ENCODE measurements at places on chromosomes 4 and X. TPM values are rescaled to one million over a fixed set of nuclear protein-coding genes. Genes with fewer than 3 reads are reported as not detected.

DNA sequence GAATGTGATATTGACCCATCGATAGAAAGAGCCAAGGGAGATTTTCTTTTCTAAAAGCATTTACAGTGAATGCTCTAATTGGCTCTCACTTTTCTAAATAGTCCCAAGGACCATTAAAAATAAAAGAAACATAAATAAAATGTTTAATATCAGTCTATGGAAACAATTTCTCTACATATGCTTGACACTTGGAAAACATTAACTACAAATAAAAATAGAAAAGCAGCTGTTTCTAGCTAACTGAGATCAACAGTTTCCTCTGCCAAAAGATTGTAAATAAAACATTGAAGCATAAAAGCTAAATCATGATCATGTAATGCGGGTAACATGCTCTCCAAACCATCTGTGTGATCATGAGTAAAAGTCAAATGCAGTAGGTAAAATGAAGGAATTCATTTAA lies 49.7 kb downstream of the CORIN start:
- DNase-seq, result no peak

- DNase-seq, result no peak
Observed at GRCh38 chr4:10753336-10753735, 68.8 kb upstream of the CLNK start.

LARP7 gene
- total RNA-seq, result 27.8 TPM

SUPT20HL1 gene
- under 0.01 TPM for total RNA-seq

SLITRK2 gene
- not detected for total RNA-seq

DNA sequence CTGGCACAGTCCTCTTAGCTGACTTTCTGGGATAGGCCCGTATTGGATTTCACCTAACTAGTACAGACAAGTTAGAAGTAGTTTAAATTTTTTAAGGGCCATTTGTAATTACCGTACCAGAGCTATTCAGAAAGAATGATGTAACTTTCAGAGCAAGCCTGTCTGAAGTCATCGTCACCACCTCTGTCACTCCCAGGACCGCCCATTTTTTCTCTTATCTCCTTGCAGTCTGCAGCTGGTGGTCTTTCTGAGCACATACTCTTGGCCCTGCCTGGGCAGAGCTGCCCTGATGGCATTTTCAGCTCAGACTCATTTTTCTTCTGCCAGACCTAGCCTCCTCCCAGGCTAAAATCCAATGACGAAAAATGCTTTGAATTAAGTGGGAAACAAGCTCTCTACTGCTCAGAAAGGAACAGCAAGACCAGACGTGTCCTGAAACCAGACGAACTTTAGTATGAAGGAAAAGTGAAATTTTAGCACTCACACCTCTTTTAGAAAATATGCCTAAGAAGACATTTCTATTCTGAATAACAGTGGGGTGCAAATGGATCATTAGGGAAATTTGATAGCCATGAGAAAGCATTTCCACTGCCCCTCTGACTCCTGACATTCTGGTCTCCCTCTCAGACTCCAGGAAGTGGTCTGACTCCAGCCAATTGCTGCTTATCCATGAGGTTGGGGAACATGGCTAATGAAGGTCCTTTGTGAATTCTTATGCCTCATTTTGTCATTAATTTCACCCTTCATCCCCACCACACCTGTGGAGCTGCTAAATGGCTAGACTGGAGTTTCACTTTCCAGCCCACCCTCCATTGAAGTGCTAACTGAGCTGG lies 162.4 kb upstream of the GYPA start:
- DNase-seq, result peak; percentile 96

DNA sequence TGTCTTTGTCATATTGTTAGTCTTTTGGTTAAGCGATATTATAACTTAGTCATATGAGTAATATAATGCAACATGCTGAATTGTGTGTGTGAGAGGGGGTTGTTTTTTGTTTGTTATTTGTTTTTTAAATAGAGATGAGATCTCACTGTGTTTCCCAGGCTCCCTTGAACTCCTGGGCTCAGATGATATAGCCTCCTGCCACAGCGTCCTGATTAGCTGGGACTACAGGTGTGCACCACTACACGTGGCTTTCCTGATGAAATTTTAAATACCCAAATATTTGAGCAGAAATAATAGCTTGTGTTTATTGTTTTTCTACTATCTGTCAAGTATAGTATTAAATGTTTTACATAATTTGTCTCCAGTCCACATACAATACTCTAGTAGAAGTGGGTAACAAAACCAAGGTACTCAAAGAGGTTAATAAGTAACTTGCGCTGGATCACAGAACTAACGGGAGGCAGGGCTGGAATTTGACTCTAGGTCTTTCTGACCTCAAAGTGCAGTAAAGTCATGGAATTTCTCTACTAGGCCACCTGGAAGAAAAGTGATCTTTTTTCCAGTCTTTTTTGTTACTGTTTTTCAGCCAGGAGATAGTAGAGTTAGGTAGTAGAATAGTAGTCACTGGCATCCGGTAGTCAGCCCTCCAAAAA lies 47.8 kb downstream of the CLCN3 start:
- no peak for DNase-seq

DNA sequence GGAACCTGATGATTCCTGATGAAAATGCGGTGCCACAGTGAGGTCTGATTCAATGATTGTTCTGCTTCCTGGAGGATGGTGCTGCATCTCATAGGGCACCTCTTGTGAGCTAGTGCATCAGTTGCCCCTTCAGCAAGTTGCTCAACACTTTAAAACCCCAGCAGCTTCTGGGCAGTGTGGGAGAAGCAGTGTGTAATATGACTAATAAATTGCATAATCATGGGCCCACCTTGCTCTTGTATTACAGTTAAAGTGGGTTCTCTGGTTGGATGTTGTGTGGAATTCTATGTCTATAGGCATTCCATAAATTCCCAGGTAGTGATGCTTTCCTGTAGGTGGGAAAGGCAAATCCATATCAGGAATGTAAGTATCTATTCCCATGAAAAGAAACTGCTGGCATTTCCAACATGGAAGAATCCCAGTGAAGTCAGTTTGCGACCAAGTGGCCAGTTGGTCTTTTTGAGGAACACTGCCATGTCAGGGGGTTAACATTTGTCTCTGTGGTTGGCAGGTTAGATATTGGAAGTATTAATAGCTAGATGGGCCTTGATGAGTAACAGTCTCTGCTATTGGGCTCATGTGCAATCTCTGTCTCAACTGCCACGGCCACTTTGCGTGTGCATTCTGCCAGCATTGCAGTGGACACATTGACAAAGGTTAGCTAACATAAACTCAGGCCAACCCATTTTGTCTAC lies 121.1 kb upstream of the OTUD4 start:
- peak; percentile 83 for DNase-seq

CXCL6 gene
- total RNA-seq, result not detected

NHS gene
- 1.0 TPM for total RNA-seq

DNA sequence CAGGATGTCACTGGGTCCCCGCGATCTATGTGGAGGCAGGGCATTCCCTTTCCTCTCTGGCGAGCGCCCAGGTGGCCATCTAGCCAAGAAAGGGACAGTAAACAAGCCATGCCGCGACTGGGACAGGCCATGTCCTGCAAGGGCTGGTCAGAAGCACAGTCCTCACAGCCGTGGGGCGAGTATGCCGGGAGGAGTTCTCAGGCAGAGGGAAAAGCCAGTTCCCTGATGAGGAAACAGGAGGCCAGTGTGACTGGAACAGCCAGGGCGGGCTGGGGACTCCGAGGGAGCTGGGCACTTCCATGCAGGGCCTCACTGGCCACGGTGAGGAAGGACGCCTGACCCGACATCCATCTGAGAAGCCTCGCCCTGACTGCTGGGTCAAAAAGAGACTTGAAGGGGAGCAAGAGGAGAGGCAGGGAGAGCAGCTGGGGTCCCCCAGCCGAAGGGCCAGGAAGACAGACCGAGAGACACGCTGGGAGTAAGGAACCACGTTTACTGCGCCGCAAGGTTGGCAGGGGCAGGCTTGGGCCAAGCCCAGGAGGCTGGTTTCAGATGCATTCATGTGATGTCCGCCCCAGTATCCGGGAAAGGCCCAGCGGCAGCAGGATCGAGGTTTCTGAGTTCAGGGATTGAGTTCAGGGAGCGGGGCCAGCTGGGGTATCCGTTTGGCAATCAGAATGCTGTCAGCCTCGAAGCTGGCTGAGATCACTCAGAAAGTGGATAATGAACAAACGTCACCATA lies 15.0 kb downstream of the CFAP99 start:
- DNase-seq, result no peak

DNA sequence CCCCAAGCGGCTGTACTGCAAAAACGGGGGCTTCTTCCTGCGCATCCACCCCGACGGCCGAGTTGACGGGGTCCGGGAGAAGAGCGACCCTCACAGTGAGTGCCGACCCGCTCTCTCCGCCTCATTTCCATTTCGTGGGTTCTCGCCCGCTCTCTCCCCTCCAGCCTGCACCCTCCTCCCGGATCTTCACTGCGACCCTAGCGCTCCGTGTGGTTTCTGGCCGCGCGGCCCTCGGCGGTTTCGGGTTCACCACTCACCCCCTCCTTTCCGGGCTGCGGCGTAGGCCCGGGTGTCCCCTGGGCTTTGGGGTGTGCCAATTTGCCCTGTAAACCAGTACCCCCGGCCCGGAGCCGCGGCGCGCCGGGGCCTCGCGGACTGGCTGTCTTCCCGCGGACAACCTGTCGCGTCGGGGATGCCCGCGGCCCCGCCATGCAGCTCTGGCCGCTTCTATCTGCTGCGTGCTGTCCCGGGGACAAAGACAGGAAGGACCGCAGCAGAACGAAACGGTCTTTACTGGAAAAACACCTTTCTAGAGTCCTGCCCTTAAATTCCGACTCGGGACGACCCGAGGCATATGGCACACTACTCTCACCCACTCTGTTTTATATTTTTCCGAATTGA lies 737 bp downstream of the FGF2 start:
- no peak for DNase-seq

- DNase-seq, result no peak
Observed at GRCh38 chr4:41750626-41751448, 2.3 kb upstream of the PHOX2B start.

- peak; percentile 11 for DNase-seq
Observed at GRCh38 chrX:139828033-139828432, 104.8 kb downstream of the ATP11C start.

- DNase-seq, result no peak
Observed at GRCh38 chr4:101239665-101240064, 107.7 kb downstream of the PPP3CA start.

- no peak for DNase-seq
Observed at GRCh38 chr4:189088780-189089179, 851.9 kb upstream of the FRG1 start.

Data from bronchial epithelial cell (primary cell).